ENCODE measurements at places on chromosomes 6 and 20.

DNA sequence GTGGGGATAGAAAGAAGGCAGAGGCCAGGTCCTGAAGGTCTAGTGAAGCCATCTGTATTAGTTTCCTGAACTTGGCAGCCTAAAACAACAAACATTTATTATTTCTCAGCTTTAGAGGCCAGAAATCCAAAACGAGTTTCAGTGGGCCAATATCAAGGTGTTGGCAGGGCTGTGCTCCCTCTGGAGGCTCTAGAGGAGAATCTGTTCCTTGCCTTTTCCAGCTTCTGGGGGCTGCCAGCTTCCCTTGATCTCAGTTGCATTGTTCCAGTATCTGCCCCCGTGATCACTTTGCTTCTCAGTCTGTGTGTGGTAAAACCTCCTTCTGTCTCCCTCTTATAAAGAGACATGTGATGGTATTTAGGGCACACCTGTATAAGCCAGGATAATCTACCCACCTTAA is 82.4 kb downstream of the MAFB start:
- DNase-seq: no peak

- DNase-seq: no peak
Measured at GRCh38 chr6:20722455-20722854, 188.2 kb downstream of the CDKAL1 start.

DNA sequence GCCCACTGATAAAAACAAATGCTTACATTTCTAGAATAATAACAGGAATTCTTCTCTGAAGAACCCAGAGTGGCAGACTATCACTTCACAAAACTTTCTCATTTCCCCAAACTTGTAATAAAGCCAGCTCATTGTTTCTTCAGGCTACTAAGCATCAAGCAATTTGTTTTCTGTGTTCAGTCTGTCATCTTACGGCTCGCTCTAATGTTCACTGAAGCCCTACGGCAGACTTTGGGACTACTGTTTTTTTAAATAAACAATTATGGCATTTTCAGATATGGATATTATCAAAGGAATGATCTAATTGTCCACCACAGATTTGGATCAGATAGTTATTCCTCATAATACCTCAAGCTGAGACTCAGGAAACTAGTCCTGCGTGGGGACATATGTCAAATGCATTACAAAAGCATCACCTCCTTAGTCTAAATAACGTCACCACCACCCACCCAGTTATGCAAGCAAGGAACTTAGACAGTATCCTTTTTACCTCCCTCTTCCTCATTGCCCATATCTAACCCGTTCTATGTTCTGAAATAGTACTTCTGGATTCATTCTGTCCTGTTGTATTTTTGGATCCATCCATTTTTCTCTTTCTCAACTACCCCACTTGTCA is 415.1 kb downstream of the PLCB1 start:
- no peak for DNase-seq

GRCh38 chr20:24545168-24545567 is 75.7 kb downstream of the SYNDIG1 start:
- DNase-seq: no peak

DNA sequence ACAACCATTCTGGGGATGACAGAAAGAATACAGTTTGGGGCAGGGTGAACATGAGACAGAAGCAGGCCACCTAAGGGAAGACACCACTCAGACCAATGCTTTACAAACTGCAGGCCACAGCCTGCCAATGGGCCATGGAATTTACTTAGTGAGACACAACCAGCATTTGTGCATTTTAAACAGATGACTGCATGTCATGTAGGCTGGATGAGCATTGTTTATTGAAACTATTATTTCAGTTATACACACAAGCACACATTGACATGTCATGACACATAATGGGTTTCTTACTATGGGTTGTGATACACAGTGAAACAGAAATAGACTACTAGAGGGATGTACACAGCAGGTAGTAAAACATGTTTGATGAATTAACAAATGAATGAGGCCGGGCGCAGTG is 8.0 kb downstream of the PGM3 start:
- DNase-seq: no peak

DNA sequence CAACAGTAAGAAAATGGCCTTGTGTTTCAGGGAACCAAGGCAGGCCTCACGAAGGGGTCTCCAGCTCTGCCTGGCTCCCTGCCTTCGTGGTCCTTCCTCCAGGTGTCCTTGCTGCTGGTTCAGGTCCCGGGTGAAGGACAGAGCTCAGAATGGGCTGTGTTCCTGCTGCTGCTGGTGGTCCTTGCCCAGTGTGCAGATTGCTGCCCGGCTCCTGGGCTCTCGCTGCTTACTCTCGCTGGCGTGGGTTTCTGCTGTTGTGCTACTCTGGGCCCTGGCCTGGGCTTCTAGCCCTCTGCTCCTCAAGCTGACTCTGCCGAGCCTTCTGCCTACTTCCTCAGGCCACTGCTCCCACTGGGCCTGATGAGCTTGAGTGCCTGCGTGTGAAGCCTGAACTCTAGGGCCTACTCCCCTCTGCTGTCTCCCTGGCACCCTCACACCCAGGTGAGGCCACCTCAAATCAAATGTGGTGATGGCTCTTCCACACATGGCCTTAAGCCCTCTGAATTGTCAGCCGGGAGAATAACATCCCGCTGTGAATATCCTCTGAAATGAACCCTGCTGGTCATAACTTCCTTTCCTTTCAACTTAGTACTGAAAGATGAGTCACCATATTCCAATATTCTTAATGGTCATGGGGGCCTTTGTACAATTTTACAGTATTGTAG is 171.6 kb downstream of the FOXC1 start:
- no peak for DNase-seq

- DNase-seq: no peak
Measured at GRCh38 chr6:3449750-3450305, 7.0 kb downstream of the SLC22A23 start.

DNA sequence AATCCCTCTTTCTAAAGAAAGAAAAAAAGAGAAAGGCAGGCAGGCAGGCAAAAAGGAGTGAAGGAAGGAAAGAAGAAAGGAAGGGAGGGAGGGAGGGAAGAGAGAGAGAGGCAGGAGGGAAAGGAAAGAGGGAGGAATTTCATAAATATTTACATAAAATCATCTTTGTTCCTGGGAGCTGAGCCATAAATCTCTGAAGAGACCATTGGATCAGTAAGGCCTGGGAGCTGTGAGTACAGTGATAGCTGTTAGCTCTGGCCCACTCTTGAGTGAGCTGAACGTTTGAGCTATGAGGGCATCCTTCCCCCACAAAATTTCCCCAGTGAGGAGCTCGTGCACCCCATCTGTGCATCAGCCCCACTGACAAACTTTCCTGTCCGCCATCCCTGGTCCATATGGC is 224.0 kb downstream of the SOD2 start:
- DNase-seq: no peak

- DNase-seq: no peak
Measured at GRCh38 chr6:26269531-26270485, 95.2 kb upstream of the BTN3A2 start.

GRCh38 chr6:36586606-36587005 is 7.6 kb upstream of the SRSF3 start:
- DNase-seq: no peak

DNA sequence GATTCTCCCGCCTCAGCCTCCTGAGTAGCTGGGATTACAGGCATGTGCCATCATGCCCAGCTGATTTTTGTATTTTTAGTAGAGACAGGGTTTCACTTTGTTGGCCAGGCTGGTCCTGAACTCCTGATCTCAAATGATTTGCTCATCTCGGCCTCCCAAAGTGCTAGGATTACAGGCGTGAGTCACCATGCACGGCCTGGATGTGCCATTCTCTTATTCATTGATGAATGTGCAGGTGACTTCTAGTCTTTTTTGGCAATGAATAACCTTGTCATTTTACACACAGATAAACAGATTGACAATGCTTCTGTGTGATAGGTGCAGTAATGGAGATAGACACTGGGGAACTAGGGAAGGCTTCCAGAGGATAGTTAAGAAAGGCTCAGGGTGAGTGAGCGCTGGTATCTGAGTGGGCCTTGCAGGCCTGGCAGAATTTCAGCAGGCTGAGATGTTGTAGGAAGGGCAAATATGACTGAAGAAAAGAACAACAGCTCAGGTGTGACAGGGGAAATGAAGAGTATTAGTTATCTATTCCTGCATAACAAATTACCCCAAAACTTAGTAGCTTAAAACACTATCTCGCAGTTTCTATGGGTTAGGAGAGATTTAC is 23.3 kb downstream of the PPARD start:
- no peak for DNase-seq

DNA sequence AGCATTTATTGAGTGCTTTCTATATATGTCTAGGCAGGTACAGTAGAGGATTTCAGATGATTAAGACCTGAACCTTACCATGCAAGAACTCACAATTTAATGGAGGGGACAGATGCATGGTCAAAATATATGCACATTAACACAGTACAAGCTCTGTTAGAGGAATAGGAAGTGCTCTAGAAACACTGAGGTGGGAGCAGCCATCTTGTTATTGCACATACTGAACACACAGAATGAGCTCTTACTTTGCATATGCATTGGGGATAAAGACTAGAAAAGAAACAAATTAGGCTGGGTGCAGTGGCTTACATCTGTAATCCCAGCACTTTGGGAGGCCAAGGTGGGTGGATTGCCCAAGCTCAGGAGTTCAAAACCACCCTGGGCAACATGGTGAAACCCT is 438.3 kb downstream of the UTRN start:
- no peak for DNase-seq

DNA sequence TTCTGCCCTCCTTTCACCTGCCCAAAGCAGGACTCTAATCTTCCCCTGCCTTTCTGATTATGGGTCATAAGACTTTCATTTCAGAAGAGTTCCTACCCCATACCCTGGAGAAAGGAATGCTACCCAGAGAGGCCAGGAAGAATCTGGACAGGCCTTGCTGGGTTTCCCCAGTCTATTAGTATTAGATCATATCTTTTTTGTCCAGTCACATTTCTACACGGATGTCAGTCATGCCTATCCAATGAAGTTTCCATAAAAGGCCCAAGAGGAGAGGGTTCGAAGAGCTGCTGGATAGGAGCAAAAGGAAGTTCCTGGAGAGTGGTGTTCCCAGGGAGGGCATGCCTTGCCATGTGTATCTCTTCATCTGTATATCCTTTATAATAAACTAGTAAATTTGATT is 3.2 kb downstream of the POLH start:
- no peak for DNase-seq

- no peak for DNase-seq
Measured at GRCh38 chr6:19301980-19302379, 535.2 kb upstream of the ID4 start.
